Amniotic stem cell (primary cell): ENCODE measurements at places on chromosomes 16 and 17.

DNA sequence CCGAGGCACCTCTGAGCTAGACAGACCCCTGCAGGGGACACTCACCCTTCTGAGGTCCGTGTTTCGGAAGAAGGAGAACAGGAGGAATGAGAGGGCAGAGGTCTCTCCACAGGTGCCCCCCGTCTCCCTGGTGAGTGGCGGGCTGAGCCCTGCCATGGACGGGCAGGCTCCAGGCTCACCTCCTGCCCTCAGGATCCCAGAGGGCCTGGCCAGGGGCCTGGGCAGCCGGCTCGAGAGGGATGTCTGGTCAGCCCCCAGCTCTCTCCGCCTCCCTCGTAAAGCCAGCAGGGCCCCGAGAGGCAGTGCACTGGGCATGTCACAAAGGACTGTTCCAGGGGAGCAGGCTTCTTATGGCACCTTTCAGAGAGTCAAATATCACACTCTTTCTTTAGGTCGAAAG is 62.8 kb downstream of the DHRS7C start:
- no peak for DNase-seq

DNA sequence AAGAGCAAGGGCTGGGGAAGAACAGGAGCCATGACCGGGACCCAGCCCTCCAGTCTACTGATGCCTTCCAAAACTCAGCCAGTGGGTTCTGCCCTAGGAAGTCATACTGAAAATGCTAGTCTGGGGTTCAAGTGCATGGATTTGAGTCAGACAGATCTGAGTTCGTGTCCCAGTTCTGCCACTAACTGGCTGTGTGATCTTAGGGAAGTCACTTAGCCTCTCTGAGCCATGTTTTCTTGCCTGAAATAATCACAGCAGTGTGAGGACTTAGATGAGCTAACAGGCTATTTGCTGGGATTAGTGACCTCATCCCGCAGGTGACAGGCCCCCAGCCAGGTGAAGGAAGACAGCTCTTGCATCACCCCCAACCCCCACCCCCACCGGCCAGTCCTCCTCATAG is 4.4 kb downstream of the GRIN2C start:
- DNase-seq = no peak

GRCh38 chr17:60390925-60391470 is 935 bp downstream of the USP32 start:
- no peak for DNase-seq

GRCh38 chr16:86590501-86591144 is 12.3 kb downstream of the FOXL1 start:
- DNase-seq = peak; percentile 62

DNA sequence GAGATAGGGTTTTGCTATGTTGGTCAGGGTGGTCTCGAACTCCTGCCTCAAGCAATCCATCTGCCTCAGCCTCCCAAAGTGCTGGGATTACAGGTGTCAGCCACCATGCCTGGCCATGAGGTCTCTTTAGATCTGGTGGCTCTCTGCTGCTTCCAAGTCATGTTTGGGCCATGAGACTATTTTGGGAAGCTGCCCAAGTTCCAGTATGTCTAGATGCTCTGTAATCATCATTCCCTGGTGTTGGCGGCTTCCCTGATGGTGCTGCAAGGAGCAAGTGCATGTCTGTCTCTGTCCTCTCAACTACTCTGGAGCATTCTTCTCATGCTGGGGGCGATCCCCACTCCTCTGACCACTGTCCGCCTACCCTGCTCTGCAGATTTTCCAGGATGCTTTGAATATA is 6.4 kb upstream of the ODF4 start:
- DNase-seq = no peak

- DNase-seq = no peak
These were observed 2.8 kb downstream of the CFAP119 start for GRCh38 chr16:30758988-30759491.

DNA sequence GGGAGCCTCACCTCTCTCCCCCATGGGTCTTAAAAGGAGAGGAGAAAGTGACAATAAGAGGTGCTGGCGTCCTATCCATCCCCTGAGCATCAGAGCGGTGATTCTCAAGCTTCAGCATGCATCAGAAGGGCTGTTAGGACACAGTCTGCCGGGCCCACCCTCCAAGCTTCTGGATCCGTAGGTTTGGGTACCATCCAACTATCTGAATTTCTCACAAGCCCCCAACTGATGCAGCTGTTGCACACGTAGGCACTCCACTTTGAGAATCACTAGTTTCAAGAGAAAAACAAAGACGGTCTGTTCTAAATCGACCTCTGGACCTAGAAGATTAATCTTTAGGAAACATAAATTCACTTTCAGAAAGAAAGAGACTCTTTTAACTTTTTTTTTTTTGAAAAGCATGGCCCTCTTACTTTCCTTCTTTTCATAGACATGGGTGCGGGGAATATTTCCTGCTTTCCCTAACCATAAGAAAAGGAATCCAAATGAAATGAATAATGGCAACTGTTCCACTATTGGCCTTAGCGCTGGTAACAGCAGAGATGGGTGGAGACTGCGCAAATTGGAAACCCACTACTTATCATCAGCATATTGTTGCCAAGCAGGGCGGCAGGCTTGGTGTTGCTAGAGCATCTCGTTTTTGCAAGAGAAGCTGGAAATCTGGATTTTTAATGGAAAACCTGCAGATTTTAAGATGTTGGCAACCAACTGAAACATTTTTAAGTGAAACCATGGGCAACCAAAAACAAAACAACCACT is 144.4 kb downstream of the GAS7 start:
- DNase-seq = no peak
